ENCODE measurements at places on chromosomes 7 and 10.

DNA sequence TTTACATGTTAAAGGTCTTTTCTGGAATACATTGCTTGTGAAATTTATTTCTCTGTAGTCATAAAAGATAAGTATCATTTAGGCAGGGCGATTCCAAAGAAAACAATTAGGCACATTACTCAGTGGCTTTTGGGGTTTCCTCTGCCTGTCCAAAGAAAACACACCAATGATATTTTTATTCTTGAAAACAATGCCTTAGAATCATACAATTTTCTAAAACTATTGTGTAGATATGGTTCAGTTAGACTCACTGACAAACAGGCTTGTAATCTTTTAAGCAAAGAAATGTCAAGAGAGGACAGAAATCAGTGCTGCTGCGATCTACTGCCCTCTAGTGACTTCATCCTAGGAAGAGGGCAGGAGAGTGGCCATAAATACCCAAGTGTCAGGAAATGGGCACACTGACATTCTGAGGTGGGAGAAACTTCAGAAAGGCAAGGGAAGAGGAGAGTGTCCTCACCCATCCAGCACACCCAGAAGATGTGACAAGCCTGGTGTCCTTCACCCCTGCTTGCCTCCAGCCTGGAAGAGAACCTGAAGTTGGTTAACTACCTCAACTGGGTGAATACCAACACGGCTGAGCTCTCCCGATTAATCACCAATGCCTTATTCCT lies 120.5 kb downstream of the GALNT11 start:
- no peak for DNase-seq

GRCh38 chr10:75679536-75679935 lies 248.1 kb downstream of the LRMDA start:
- no peak for DNase-seq

GRCh38 chr10:32971536-32972091 lies 13.6 kb upstream of the ITGB1 start:
- DNase-seq = no peak

DNA sequence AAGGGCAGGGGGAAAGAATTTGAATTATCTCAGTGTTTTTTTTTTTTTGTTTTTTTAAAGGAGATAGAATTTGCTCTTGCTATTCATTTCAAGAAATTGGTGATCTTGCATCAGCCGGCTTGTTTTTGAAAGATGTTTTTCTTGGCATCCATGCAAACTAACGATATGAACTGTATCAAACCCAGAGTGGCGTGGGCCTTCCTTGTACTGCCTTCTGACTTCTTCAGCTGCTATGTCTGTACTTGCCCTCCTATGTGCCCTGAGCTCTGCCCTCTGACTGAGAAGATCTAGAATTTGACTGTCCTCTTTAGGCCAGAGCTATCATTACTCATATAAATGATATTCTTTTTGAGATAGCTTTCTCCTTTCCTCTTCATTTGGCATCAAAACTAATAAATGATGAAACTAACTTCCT lies 183.1 kb downstream of the EXOC4 start:
- no peak for DNase-seq

DNA sequence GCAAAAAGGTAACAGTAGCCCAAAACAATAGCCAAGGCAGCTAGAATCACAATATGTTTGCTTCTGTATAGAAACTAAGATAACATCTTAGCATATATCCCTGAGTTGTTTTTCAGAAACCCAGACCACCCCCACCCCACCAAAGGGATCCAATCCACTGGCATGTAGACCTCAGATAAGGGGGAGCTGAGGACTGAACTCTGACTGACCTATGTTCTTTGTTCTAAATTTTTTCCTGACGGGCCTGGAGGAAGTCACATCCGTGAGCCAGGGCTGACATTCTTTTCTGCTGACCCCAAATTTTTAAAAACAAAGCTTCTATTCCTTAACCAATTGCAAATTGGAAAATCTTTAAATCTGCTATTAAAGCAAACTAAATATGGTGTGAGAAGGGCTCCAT lies 493.9 kb upstream of the IGFBP3 start:
- DNase-seq = no peak

DNA sequence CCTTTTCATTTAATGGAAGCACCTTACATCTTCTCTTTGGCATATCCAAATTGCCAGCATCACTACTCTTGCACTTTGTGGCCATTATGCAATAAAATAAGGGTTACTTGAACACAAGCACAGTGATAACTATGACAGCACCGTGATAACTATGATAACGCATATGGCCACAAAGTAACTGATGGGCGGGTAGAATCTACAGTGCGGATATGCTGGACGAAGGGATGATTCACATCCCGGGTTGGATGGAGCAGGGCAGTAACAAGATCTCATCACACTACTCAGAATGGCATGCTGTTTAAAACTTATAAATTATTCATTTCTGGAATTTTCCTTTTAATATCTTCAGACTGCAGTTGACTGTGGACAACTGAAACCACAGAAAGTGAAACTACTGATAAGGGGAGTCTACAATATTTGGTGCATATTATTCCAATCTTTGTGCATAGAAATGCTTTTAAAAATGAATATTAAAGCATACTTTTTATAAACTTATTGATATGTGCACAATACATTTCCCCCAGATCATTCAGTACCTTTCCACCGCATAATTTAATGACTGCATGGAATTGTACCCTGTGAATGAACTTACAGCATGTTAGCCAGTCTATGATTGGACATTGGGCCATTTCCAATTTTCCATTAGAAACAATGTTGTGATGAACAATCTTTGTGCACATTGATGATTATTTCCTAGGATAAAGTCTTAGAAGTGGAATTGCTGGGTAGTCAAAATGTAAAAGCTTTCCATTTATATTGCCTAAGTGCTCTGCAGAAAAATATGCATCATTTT lies 136.4 kb downstream of the WNT2 start:
- DNase-seq = no peak

DNA sequence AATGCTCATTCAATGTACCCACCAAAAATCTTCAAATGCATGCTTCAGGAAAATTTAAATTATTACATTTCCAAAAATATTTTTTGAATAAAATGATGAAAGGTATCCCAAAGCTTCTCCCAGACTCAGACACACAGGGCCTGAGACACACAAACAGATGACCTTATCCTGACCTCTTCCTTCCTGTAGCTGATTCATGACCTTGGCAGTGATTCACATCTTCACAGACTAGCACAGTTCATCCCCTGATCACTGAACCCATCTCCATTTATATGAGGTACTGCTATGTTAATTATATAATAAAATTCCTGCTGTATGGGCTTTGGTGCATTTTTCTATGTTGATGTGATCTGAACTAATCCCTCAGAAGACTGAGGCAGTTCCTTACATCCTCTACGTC lies 265.0 kb upstream of the GLI3 start:
- no peak for DNase-seq

GRCh38 chr7:114720725-114721124 lies 201.2 kb upstream of the MDFIC start:
- DNase-seq = no peak

- no peak for DNase-seq
Observed at GRCh38 chr10:59323831-59324401, 38.4 kb downstream of the FAM13C start.

GRCh38 chr7:128384726-128385125 lies 23.2 kb upstream of the PRRT4 start:
- DNase-seq = no peak

DNA sequence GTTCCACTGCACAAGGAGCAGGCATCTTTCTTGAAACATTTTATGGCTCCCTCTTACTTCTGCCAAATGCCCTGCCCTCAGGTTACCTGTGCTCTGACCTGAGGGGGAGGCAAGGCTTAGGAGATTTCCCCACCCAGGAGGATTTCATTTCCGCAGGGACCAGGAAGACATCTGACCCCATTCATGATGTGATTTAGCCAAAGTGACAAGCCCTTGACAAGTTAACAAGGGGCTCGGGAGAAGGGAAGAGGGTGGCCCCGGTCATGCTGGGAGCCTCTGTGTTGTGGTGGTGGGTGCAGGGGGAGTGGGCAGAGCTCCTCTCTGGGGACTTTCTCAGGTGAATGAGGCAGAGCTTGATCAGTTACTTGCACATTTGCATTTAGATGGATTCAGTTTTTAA lies 18.9 kb downstream of the GIMAP5 start:
- DNase-seq = no peak

GRCh38 chr7:81525841-81526240 lies 244.0 kb downstream of the HGF start:
- no peak for DNase-seq

GRCh38 chr7:114760477-114760876 lies 161.4 kb upstream of the MDFIC start:
- no peak for DNase-seq

DNA sequence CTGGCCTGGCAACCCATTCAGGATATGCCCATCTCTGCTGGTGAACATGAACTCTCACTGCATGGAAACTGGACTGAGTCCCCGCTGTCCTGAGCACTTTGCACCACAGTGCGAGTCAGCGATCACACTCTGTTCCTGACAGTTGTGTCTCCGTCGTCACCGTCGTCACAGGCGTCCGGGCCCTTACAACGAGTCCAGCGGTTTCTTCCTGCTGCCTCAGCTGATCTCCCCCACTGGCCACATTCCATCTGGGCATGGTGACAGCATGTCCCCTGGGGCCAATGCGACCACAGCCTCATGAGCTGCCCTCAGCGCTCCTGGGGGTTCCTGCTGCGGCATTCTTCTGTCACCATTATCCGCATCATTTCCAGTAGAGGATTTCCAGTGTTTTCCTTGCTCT lies 76.8 kb upstream of the KLF6 start:
- DNase-seq = no peak

DNA sequence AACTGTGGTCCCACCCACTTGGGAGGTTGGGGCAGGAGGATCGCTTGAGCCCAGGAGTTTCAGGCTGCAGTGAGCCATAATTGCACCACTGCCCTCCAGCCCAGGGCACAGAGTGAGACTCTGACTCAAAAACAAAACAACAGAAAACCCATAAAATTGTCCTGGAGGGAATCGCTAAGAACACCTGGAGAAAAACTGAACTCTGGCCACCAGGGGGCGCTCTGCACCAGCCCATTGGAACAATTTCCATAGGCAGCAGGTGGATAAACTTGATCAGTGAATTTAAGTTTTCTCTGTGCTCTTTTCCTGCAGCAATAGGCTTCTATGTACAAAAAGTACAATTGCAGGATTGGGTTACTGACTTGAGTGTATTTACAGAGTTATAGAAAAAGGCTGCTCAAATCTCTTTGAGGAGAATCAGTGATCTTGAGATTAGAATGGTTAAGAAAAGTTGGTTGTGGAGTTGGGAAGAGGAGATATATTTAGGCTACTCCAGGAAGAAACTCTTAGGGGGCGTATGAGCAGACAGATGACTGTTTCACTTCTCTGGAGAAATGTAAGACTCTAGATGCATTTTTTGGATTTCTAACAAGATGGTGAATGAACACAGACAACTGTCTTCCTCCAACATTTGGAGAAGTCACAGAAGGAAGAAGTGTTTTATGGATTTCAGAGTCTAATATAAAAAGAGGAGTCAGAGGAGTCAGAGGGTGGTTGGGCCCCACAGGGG lies 274.9 kb upstream of the GALNT17 start:
- peak; percentile 31 for DNase-seq

DNA sequence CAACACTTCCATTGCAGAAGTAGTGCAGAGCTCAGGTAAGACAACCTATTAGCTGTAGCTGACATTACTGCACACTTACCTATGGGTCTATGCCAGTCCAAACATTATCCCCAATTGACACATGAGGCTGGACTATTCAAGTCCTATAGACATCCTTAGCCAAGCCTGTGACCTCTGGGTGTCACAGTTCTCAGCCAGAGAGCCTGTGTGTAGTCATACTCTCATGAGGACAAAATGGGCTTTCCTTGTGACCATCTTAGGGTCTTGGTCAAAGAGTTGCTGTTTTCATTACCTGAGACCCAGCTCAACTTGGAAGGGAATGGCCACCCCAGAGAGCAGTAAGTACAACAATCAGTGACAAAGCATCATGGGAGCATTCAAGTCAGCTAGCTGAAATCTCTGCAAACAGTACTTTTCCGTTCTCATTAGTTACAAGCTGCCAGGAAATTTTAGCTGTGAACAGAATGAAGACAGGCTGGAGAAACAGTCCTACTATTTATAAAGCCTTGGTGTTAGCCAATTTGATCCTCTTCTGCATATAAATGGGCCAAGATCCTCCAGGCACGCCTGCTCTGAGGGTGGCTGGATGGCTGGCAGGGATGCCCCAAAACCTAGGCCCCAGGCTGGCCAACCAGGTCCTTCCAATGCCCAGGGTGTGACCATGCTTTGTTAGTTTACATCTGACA lies 44.3 kb downstream of the NUDCD3 start:
- no peak for DNase-seq

DNA sequence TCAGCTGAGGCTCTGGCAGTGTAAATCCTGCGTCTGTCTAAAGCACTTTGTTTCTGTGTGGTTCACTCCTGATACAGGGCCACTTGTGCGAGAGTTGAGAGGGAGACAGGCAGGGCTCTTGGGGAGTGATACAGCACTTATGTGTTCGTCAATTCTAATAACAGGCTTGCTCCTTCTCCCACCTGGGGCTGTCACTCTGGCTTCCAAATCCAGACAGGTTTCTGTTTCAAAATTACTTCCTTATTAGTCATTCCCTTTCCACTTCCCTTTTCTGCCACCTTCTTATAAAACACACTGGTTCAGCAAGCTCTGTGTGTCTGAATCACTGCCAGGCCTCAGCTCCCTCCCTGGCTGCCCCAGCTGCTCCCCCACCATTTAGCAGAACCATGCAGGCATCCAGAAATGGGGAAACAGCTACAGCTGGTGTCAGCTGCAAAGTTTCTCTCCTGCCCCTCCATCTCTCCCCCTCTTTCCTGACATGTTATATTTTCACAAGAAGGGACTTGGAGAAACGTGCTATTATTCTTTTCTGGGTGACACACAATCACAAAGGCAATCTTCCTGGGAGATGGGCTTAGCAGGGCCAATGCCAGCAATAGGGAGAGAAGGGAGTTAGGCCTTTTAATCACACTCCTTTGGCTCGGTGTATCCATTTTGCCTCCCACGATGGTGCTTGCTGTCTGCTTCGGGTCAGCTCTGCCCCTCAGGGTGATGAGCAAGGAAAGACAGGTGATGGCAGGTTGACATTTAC lies 58.4 kb upstream of the ZNRF2 start:
- DNase-seq = no peak

GRCh38 chr10:26503911-26504310 lies 65.8 kb downstream of the APBB1IP start:
- no peak for DNase-seq

GRCh38 chr10:88431103-88431502 lies 152.0 kb downstream of the RNLS start:
- DNase-seq = no peak

Data from stimulated activated CD8-positive, alpha-beta memory T cell treated with anti-CD3 and anti-CD28 coated beads, Interleukin-2, amount 100 ng/mL, for 1 hour (primary cell).